IMR-90 (cell line): ENCODE measurements at places on chromosomes 1 and 21. TPM values are rescaled to one million over a fixed set of nuclear protein-coding genes. Genes with fewer than 3 reads are reported as not detected.

Gene TSSK3
- total RNA-seq = not detected in 2 replicates

Gene CASQ1
- 0.18 TPM in 1 of 2 replicates, not detected in the other for total RNA-seq

Gene TEX38
- not detected in 2 replicates for total RNA-seq

Gene OR2T6
- not detected in 2 replicates for total RNA-seq

Gene FCGR1A
- not detected in 2 replicates for total RNA-seq

Gene IARS2
- 77.4 and 92.2 TPM in 2 replicates for total RNA-seq

Gene NGF
- total RNA-seq = 8.3 and 12.5 TPM in 2 replicates

Gene BCL10
- 30.5 and 51.4 TPM in 2 replicates for total RNA-seq

Gene CDK11B
- total RNA-seq = 8.2 and 8.9 TPM in 2 replicates

Gene AZIN2
- total RNA-seq = 2.2 and 4.7 TPM in 2 replicates

Gene HPCA
- not detected in 2 replicates for total RNA-seq

Gene KCNJ9
- not detected in 2 replicates for total RNA-seq

Gene GUCA2A
- not detected in 2 replicates for total RNA-seq

Gene CLCNKA
- total RNA-seq = not detected in 2 replicates

Gene CD2
- total RNA-seq = not detected in 2 replicates

Gene TSPAN1
- 0.18 TPM in 1 of 2 replicates, not detected in the other for total RNA-seq

Gene DNASE2B
- total RNA-seq = not detected in 2 replicates

Gene OPTC
- not detected in 2 replicates for total RNA-seq

Gene SERINC2
- 2.0 and 3.1 TPM in 2 replicates for total RNA-seq

Gene OLIG2
- total RNA-seq = not detected in 2 replicates

Gene CC2D1B
- total RNA-seq = 15.6 and 17.2 TPM in 2 replicates

Gene PRDX6
- total RNA-seq = 293 and 373 TPM in 2 replicates

Gene NECTIN4
- total RNA-seq = under 0.01 and 0.18 TPM in 2 replicates

Gene FMN2
- 35.8 and 50.0 TPM in 2 replicates for total RNA-seq

Gene PDIK1L
- total RNA-seq = 3.0 and 5.8 TPM in 2 replicates

Gene THEM4
- 7.3 and 8.3 TPM in 2 replicates for total RNA-seq

Gene KCNK1
- 0.90 and 1.1 TPM in 2 replicates for total RNA-seq

Gene ELF3
- total RNA-seq = under 0.01 TPM in 1 of 2 replicates, not detected in the other

Gene PTBP2
- total RNA-seq = 37.8 and 38.6 TPM in 2 replicates

Gene TXNIP
- 60.0 and 77.2 TPM in 2 replicates for total RNA-seq

Gene CHODL
- under 0.01 TPM in 1 of 2 replicates, not detected in the other for total RNA-seq

Gene CFAP74
- not detected in 2 replicates for total RNA-seq

Gene KIF2C
- 40.5 and 45.0 TPM in 2 replicates for total RNA-seq

Gene ANKRD35
- 0.90 and 1.1 TPM in 2 replicates for total RNA-seq

Gene NIBAN1
- total RNA-seq = 10.0 and 10.3 TPM in 2 replicates

Gene ITLN2
- total RNA-seq = not detected in 2 replicates

Gene PRAMEF18
- total RNA-seq = not detected in 2 replicates

Gene DYNLT5
- total RNA-seq = 0.18 and 0.28 TPM in 2 replicates

Gene CD101
- total RNA-seq = not detected in 2 replicates

Gene AKR7A3
- under 0.01 and 0.18 TPM in 2 replicates for total RNA-seq

Gene LMX1A
- not detected in 2 replicates for total RNA-seq

Gene UBE2U
- total RNA-seq = not detected in 2 replicates

Gene A3GALT2
- total RNA-seq = not detected in 2 replicates

Gene FAM177B
- total RNA-seq = not detected in 2 replicates

Gene CAMK2N1
- 10.2 and 28.9 TPM in 2 replicates for total RNA-seq

Gene FMOD
- total RNA-seq = 0.18 and 0.28 TPM in 2 replicates

Gene TPTE
- total RNA-seq = not detected in 2 replicates

Gene ANGPTL1
- under 0.01 TPM in 1 of 2 replicates, not detected in the other for total RNA-seq

Gene GBP5
- not detected in 2 replicates for total RNA-seq

Gene DAB1
- total RNA-seq = 0.18 and 0.56 TPM in 2 replicates

Gene ANKRD65
- under 0.01 TPM in 1 of 2 replicates, not detected in the other for total RNA-seq

Gene ANKRD45
- under 0.01 TPM in 1 of 2 replicates, not detected in the other for total RNA-seq

Gene CHIA
- total RNA-seq = not detected in 2 replicates

Gene AADACL3
- total RNA-seq = not detected in 2 replicates

Gene EXTL1
- total RNA-seq = 0.56 and 0.90 TPM in 2 replicates

Gene EPHA8
- total RNA-seq = not detected in 2 replicates

Gene GBP6
- not detected in 2 replicates for total RNA-seq

Gene BGLAP
- total RNA-seq = not detected in 2 replicates

Gene F3
- 75.6 and 102 TPM in 2 replicates for total RNA-seq

Gene SPRR2F
- total RNA-seq = not detected in 2 replicates
